Lower leg skin (tissue), 4 donors: ENCODE measurements at places on chromosomes 1 and 21. TPM values are rescaled to one million over a fixed set of nuclear protein-coding genes. Genes with fewer than 3 reads are reported as not detected.
A peak's percentile ranks its signal among the peaks of the same experiment; 100 is the strongest.

DNA sequence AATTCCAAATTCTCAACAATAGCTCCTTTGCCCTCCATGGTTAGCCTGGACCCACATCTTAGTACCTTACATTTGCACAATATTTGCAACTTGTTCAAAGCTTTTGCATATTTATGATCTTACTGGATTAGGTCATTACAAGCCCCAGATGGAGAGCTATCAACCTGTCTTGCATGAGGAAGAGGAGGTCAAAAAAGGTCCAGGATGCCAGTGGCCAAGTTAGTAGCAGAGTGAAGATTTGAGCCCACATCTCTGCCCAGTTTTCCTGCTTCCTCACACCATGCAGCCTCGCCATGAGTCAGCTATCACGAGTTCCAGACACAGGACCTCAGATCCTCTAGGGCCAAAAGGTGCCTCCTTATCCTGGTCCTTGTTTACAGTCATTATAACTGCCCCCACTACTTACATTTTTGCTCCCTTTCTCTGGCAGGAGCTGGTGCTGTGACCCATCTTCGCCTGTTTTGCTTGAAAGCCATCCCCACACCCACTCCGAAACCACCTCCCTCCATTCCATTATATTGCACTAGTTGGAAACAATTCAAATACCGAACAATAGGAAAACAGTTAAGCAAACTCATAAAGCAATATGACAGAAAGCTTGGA lies 5.0 kb upstream of the AHCYL1 start:
- peak; percentile 77 for DNase-seq

DNA sequence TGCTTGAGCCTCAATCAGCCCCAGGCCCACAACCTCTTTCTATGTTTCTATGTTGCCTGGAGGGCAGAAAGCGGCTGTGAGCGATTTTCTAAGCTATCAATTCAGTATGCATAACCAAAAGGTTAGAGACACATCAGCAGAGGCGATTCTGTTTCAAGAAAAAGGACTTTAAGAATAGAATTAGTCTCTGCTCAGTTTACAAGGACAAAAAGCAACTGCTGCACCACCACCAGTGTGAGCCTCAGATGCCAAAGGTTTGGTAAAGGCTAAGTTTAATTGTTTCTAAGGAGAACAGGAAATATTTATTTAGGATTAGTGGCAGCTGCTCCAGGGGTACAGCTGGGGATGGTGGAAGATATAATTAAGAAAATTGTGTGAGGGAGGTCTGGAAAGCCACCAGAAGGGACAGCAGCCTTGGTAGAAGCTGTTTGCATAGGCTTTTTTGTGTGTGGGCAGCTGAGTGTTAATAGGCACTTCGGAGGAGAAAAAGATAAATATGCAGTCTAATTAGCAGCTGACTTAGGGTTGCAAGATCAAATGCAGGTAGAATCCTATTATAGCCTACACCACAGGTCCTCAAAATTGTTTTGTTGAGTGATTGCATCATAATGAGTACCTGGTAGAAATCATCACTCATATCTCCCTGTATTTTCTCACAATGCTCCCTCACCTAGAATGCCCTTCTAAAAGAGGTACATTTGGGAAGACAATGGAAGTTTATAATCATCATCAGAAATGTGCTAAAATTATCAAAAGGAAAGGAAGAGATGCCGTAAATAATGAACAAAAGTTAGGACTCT lies 35.8 kb downstream of the ZC3H11B start:
- no peak for DNase-seq

DNA sequence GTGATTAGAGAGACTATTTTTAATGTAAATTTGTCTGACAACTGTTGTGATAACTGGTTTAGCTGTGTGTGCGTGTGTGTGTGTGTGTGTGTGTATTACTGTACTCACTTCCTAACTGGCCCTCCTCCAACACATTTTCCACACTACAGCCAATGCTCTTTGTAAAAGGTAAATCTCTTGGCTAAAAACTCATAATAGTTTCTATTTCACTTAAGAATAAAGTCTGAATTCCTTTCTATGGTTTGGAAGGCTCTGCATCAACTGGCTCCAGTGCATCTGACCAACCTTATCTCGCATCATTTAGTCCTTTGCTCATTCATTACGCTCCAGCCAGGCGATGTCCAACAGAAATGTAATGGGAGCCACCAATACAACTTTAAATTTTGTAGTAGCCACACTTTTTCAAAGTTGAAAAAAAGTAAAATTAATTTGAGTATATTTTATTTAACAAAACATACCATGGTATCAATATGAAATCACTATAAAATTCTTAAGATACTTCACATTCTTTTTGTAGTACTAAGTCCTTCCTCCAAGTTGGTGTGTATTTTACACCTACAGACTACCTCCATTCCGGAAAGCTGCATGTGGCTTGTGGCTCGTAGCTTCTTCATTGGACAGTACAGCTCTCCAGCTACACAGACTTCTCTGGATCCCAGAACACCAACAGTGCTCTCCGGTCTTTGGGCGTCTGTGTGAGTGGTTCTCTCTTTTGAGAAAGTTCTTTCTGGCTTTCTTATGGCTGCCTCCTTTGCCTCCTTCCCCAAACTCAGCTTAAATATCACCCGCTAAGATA lies 68.9 kb downstream of the NRIP1 start:
- no peak for DNase-seq

DNA sequence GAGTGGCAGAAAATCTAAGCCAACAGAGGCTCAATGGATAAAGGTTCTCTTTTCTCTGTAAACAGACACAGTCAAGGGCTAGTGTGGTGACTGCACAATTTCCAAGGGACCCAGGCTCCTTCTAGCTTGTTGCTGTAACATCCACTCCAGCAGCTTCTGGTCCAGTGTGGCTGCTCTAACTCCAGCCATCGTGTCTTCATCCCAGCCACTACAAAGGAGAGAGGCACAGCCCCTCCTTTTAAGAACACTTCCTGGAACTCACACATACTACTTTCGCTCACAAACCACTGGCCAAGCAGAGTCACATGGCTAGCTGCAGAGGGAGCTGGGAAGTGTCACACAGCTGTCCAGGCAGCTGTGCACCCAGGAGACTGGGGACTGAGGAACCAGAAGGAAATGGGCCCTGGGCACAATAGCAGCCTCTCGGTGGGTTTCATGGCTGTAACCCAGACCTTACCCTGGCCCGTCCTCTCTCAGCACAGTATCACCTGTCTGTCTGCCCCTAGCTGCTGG lies 188.6 kb upstream of the VAMP3 start:
- peak; percentile 40 for DNase-seq

DNA sequence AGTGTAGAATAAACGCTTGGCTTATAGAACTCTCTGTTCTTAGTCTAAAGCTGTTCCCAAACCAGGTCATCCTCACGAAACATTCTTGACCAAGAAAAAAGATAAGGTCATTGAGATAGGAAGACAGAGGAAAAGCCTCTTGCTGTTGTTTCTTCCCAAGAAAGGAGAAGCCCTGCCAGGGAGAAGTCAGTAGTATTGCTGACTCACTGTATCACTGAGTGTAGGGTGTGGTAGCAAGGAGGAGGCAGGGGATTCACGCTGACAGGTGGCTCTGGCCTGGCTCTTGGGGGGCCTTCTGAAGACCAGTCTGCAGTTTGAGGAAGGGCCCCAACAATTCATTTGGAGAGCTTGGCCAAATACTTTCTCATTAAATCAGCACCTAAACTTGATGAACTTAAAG lies 97.8 kb downstream of the CD247 start:
- no peak for DNase-seq

DNA sequence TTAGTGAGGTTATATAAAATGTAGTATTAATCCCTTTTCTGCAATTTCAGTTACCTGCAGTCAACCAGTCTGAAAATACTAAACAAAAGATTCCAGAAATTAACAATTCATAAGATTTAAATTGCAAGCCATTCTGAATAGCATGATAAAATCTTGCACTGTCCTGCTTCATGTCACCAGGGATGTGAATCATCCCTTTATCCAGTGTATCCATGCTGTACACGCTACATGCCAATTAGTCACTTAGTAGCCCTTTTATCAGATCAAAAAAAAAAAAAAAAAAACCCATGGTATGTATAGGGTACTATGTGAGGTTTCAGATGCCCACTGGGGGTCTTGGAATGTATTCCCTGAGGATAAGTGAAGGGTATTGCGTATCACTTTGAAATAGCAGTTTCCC lies 191.3 kb upstream of the HP1BP3 start:
- DNase-seq, result no peak

The SPATA1 gene
- not detected for total RNA-seq

DNA sequence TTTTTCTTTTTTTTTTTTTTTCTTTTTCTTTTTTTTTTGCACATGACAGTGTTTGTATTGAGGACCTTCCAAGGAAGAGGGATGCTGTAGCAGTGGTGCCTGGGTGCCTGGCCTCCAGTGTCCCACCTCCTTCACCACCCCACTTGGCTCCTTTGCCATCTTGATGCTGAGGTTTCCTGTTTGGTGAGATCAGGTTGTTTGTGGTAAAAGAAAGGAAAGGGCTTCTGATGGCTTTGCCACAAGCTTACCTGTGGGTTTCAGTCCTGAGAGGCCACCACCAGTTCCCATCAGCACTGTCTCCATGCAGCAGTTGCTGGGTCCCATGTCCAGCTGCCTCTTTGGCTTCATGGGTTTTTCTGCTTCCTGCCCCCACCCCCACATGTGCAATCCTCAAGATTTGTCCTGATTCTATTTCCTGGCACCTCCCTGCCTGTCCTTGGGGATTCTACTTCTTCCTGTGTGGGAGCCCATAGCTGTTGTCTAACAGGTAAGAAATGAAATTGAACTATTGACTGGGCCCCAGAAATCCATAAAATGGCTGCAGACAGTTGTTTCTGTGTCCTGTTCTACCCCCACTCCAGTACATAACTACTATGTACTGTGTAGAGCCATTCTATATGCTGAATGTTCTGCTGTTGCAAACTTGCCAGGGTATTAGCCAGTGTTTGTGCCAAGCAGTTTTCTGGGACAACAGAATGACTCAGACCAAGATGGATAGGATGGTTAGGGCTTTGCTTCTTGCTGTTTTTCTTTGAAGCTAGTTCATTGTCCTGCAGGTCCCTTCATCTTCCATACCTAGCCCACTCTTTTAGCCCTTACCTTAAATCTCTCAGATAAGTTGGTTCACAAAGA lies 4.2 kb upstream of the CCDC28B start:
- DNase-seq, result no peak

- peak; percentile 80 for DNase-seq
Observed at GRCh38 chr1:206012086-206012859, 9.1 kb upstream of the RAB7B start.

- no peak for DNase-seq
Observed at GRCh38 chr1:28507247-28507645, 1.4 kb downstream of the RCC1 start.

- DNase-seq, result peak; percentile 95
Observed at GRCh38 chr1:153626904-153627714, at the start of gene S100A13. S100A13 (minus strand) TSS chr1:153627505; CDS start chr1:153626472, 1,033 bp downstream.

The PRKAB2 gene
- 21.4 TPM for total RNA-seq

DNA sequence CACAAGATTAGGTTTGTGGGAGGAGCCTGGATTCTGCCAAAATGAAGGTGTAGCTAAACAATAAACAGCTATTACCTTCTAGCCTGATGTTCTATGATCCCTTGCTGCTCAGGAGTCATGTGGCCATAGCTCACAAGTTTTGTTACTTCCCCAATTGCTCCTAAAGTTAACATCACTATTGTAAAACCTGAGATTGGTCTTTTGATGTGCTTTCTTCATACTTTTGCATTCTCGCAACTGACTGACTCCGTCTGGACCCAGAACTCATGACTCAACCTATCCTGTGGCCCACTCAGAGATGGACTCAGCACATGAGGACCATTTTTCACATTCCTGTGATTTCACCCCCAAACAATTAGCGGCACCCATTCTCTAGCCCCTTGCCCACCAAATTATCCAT lies 69.1 kb downstream of the PTGS2 start:
- DNase-seq, result no peak

The MAP3K21 gene
- total RNA-seq, result 11.3 TPM

DNA sequence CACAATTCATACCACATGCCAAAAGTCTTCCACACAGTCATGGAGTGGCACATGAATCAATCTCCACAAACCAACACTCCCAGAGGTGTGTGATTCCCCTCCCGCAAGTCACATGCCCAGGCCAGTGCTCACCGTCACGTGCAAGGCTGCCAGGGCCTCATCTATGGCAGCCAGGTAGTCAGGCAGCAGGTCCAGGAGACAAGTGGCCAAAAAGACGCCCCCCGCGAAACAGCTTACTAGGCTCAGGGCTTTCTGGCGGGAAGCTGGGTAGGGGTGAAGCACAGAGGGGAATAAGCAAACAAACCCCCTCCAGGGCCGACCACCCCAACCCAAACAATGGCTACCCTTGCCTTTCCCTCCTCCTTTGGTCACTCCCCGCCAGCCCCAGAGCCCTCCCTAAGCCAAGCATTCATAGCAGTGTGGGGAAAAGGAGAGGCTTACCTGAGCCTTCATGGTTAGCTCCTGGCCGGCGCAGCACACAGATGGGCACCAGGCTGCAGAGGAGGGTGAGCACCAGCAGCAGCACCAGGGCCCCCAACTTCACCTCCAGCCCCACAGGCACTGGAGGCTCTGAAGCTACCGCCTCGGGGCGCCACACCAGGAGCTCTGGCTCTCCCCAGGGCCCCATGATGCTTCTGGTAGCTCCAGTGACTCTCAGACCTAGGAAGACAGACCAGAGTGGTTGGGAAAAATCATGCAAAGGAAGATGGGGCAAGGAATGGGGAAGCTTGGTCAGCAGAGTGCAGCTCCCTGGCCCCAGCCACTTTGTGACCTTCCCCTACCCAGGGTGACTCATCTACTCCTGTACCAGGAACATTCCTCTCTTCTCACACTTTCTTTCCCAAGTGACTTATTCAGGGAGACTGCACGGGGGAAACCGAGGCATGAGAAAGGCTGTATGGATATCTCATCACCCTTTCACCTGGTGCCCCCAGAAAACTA lies 978 bp downstream of the SLC39A1 start:
- no peak for DNase-seq

DNA sequence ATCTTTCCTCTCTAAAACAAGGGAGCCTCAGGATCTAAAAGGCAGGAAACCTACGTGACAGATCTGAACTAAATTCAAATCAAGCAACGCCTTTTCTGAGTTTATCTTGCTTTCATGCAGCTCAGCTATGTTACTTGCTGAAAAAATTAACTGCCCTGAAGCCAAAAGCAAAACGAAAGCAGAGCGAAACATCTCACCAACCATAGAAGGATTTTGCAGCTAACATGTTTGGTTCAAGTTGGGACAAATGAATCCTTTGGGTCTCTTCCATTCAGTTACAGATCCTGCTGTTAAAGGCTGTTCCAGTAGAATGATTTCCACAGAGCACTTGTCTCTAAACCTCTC lies 482 bp downstream of the SLC2A5 start:
- DNase-seq, result no peak

- no peak for DNase-seq
Observed at GRCh38 chr1:160722726-160723125, 11.1 kb upstream of the CD48 start.

DNA sequence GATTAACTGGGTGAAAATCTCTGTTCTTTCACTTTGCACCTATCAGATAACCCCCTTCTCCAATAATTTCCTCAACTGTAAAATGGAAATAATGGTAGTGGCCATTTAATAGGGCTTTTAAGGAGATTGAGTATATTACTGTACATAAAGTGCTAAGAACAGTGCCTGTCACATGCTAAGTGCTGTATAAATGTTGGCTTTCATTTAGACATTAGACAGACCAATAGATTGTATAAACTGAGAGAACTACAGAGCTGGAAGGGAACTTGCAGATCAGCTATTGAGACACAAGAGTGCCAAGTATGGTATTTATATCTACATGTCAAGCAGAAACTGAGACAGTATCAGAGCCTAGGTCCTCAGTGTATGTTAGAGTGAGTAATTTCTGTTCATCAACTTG lies 934.7 kb downstream of the PLA2G4A start:
- DNase-seq, result no peak
